ENCODE measurements at places on chromosomes 7 and 10. TPM values are rescaled to one million over a fixed set of nuclear protein-coding genes. Genes with fewer than 3 reads are reported as not detected.

TSPAN12 gene
- total RNA-seq: 21.5 TPM

SEMA4G gene
- total RNA-seq: 13.9 TPM

CALD1 gene
- 107 TPM for total RNA-seq

LRWD1 gene
- 14.3 TPM for total RNA-seq

LIPJ gene
- not detected for total RNA-seq

C7orf57 gene
- total RNA-seq: not detected

CHST12 gene
- 3.2 TPM for total RNA-seq

KLLN gene
- 0.17 TPM for total RNA-seq
